ENCODE measurements at places on chromosomes 11 and 22. TPM values are rescaled to one million over a fixed set of nuclear protein-coding genes. Genes with fewer than 3 reads are reported as not detected.

GRCh38 chr11:115181538-115181937, 322.7 kb downstream of the CADM1 start:
- DNase-seq = no peak

DNA sequence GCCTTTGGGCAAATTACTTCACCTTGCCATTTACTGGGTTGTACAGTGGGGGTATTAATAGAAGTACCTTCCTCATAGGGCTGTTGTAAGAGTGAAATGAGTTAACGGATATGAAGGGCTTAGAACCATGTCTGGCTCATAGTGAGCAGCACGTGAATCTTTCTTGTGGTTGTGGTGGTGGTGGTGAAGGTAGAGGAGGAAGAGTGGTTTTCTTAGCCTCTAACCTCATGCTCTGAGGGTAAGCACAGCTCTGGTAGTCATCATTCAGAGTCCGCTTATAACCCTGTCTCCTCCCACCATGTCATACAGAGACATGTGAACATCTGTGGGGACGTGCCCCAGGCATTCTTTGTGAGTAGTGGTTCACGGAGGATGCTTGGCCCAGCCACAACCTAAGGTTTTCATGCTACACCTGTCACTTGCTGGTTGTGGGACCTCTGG, 43.6 kb downstream of the TEAD1 start:
- DNase-seq = no peak

- DNase-seq = no peak
Observed at GRCh38 chr22:48065892-48066291, 1303.4 kb downstream of the TBC1D22A start.

GRCh38 chr11:10716122-10716521, 22.6 kb upstream of the IRAG1 start:
- DNase-seq = no peak

DNA sequence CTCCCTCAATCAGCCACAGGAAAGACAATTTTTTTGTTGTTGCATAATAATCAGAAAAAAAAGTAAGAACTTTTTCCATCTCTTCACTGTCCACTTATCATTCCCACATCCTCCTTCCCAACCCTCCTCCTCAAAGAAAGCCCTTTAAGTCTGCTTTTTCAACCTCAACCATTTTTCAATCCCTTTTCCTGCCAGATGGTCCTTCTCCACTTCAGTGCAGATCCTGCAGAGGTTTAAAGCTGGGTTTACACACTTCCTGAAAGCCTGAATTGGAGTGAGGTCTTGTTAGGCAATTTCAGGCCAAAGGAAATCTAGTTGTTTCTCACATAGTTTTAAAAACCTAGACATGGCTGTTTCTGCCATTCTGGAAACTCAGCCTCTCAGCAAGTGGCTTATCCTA, 78.3 kb downstream of the RPL27A start:
- DNase-seq = no peak

- no peak for DNase-seq
Observed at GRCh38 chr11:46117842-46118241, 3.4 kb downstream of the PHF21A start.

DNA sequence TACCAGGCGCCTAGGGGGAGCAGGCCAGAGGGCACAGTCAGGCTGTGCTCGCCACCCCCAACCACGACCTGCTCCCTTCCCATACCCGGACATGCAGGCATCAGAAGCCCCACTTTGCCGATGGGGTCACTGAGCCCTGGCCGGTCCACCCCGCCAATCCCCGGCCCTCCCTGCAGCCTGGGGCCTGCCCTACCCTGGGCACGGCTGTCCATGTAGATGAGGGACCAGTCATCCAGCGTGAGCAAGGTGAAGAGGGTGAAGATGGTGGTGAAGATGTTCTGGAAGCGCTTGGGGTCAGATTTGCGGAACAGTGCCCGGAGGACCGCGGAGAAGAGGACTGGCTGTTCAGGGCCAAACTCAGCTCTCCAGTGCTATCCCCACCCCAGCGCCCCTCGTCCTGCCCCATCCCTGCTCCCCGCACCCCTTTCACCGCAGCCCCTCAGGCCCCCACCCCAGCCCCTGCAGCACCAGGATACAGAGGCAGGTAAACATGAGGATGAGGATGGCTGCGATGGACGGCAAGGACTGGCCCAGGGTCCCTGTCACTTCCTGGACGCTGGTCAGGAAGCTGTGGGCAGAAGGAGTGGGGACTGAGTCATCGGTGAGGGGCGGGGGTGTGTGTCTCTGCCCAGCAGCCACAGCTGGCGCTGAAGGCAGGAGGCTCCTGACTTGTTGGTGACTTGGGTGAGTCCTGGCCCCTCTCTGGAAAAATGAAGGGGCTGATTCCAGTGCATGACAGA, 5.5 kb downstream of the CATSPER1 start:
- DNase-seq = no peak

DNA sequence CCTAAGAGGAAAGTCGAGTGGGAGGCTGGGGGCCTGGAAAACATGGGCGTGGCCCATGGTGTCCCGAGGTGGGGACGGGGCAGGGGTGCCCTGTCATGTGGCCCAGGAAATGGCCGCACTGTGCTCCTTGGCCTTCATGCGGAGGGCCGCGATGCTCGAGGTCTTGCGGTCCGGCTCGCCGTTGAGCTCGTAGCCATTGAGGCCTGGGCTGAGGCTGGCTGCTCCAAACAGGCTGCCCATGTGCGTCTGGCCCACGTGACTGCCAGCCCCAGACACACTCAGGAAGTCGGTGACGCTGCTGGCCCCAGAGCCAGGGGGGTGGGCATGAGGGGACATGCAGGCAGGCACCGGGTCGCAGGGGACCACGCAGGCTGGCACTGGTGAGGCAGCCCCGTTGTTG, 45.2 kb downstream of the ALX4 start:
- DNase-seq = no peak

DNA sequence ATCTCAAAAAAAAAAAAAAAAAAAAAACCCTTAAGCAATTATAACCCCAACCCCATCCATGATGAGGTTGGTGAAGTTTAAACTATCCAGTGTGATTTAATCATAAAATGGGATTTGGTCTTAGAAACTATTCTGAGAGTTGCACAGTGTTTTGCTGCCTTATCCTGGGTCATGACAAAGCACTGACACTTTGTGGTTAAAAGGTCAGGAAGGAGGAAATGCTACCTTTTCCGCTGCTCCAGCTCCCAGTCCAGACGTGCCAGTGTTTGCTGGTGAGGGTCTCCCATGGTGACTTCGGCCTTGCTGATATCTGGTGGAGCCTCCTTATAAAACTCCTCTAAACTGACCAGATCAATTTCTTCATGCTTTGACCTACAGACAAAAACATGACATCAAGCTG, 14.5 kb downstream of the THOC5 start:
- DNase-seq = peak; percentile 11

- no peak for DNase-seq
Observed at GRCh38 chr11:68297812-68298658, 14.4 kb upstream of the LRP5 start.

DNA sequence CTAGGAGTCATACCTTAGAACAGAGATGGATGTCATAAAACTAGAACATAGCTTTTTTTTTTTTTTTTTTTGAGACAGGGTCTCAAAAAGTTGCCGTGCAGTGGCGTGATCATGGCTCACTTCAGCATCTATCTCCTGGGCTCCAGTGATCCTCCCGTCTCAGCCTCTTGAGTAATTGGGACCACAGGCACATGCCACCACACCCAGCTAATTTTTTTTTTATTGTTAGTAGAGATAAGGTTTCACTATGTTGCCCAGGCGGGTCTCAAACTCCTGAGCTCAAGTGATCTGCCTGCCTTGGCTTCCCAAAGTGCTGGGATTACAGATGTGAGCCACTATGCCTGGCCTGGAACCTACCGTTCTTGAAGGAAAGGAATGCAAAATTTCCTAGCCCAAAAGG, 8.8 kb upstream of the CEP295 start:
- DNase-seq = no peak

DNA sequence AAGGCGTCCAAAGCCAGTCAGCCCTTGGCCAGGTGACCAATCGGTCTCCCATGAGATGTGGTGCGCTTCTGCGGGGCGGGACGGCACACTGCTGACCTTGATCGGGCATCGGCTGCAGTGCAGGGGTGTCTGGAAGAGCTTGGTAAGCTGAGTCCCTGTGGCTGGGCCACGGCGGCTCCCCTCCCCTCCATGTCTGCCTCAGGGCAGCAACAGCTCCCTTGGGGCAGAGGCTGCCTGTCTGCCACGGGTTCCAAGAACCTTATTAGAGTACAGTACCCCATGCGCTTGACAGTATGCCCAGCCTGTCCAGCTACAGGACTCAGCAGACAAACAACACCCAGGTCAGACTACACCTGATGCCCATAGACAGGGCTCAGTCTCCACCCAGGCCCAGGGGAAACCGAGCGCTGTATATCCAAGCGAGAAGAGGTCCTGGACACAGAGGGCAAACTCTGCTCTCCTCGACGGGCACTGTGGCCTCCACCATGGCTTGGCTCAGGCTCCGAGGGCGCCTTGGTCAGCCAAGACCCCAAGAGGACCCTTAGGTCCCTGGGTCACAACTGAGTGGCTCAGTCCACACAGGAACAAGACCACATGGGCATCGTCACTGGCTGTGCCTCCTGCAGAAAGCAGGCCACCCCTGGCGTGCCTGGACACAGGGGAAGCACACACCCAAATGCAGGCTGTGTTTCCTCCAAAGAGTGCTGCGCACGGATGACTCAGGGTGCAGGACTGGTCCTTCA, 18.9 kb downstream of the TSPAN32 start:
- no peak for DNase-seq

- no peak for DNase-seq
Observed at GRCh38 chr22:40491990-40492631, 121.7 kb downstream of the SGSM3 start.

GRCh38 chr11:38013157-38013556, 1415.1 kb upstream of the RAG2 start:
- no peak for DNase-seq

DNA sequence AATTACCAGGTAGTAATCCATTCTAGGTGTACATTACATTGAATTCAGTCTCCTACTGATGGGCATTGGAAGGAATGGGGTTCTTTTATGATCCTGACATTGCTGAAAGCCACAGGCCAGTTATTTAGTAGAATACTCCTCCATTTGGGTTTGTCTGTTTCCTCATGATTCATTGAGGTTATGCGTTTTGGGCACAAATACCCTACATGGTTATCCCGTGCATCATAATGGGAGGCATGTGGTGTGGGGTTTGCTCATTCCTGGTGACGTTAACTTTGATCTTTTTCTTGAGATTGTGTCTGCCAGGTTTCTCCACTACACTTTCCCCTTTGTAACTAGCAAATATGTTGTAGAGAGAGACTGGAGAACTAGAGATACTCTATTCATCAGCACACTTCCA, 5.5 kb downstream of the FOLR3 start:
- DNase-seq = no peak

DNA sequence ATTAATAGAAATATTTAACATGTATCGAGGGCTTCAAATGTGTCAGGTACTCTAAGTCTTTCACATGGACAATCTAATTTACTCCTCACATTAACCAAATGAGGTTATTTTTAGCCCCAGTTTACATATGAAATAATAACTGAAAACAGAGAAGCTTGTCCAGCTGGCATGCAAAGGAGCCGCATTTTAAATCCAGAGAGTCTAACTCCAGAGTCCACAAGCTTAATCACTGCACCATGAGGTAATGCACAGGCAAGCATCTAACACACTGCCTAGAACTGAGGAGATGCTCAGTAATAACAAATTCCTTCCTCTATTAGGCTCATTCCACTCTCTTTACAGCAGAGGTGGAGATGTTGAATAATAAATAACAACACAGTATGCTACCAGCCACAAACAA, 165.7 kb upstream of the GUCY1A2 start:
- DNase-seq = no peak

DNA sequence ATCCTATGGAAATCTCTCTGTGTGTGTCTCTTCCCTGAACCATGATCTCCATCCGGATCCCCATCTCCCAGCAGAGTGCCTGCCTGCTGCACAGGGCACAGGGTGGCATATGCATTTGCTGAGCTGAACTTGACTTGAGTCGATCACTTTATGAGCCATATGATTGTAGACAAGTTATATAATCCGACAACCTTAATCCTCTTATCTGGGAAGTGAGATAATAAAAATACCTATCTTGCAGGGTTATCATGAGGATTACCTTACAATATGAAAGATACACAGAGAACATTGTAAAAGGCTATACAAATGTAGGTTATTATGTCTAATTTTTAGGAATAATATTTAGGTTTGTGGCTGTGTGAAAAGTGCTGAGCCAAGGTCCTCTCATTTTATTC, 124.5 kb downstream of the ST3GAL4 start:
- DNase-seq = peak; percentile 38

- DNase-seq = no peak
Observed at GRCh38 chr11:68340784-68341556, 28.6 kb downstream of the LRP5 start.

DNA sequence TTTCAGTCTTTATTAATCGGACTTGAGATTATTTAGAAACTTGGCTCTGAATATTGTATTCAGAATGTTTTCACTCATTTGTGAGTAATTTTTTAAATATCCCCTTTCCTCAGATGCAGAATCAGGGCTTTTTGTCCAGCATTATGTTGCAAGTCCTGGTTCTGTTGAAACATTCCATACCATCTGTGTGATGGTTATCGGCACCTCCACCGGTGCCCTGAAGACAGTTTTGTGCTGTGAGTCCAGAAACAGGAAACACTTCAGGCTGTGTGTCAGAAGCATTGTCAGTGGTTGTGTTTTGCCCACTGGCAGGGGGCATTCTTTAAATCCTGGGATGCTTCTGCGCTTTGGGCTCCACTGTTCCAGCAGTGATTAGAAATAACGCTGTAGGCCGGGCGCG, 20.4 kb downstream of the CDPF1 start:
- no peak for DNase-seq

GRCh38 chr11:61375761-61376108, 13.6 kb downstream of the TMEM138 start:
- DNase-seq = no peak

The VWCE gene
- total RNA-seq = 4.1 TPM

The MN1 gene
- total RNA-seq = 119 TPM

The KCNK4 gene
- 0.22 TPM for total RNA-seq

The RTN4RL2 gene
- 0.57 TPM for total RNA-seq

The SYNGR1 gene
- 18.4 TPM for total RNA-seq

The SCGB1D2 gene
- total RNA-seq = not detected

The PNPLA2 gene
- total RNA-seq = 56.0 TPM

The CHRM1 gene
- total RNA-seq = not detected

The OR8D1 gene
- total RNA-seq = not detected

The C11orf91 gene
- not detected for total RNA-seq

The C22orf23 gene
- total RNA-seq = not detected

The OR52E1 gene
- total RNA-seq = not detected
